ENCODE measurements at places on chromosomes 11 and 22.
A peak's percentile ranks its signal among the peaks of the same experiment; 100 is the strongest.

- DNase-seq, result no peak
Observed at GRCh38 chr11:125358254-125358840, 137.7 kb downstream of the FEZ1 start.

GRCh38 chr11:12086271-12087074 lies 23.9 kb upstream of the MICAL2 start:
- DNase-seq, result no peak

DNA sequence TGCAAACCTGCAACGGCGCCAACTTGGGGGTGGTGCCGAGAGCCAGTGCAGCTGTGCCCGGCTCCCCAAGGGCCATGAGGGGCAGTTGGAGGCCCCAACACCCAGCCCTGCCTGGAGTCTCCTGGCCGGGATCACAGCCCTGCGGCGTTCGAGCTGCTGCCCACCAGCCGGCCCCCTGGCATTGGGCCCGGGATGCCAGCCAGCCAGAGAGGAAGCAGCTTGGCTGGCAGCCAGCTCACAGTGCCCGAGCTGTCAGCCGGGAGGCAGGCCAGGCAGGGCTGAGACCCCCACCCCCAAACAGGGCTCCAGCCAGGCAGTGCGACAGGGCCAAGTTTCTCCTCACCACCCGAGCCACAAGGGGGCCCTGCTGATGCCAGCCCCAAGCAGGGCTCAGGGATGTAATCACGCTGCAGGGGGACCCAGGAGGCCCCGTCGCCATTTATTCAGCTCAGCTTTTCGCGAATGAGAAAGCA lies 26.0 kb upstream of the TCF20 start:
- DNase-seq, result no peak

DNA sequence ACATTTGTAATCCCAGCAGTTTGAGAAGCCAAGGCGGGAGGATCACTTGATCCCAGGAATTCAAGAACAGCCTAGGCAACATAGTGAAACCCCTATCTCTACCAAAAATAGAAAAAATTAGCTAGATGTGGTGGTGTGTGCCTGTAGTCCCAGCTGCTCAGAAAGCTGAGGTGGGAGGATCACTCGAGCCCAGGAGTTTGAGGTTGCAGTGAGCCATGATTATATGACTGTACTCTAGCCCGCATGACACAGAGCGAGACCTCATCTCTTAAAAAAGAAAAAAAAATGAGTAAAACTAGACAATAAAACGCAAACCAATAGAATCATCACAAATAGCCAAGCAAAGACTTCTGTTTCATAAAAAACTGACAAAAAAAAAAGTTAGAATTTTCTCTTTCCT lies 21.8 kb downstream of the NUCB2 start:
- no peak for DNase-seq

DNA sequence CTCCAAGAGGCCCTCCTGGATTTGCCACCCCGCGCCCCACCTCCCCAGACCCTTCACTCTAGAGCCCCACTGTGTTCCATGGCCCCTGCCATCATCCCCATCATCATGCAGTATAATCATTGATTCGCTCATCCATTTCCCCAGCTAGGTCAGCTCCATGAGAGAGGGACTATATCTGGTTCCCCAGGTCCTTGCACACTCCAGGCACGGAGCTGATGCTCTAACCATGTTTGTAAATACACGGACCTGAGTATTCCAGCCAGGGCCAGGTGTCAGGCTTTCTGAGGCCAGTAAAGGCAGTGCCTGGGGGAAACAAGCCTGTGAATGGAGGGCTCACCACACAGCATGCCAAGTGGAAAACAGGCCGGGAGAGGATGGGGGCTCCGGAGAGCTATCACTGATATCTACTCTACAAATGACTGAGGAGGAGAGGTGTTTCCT lies 27.1 kb upstream of the OAF start:
- peak; percentile 29 for DNase-seq
